ENCODE measurements at places on chromosomes 4 and X. TPM values are rescaled to one million over a fixed set of nuclear protein-coding genes. Genes with fewer than 3 reads are reported as not detected.

DNA sequence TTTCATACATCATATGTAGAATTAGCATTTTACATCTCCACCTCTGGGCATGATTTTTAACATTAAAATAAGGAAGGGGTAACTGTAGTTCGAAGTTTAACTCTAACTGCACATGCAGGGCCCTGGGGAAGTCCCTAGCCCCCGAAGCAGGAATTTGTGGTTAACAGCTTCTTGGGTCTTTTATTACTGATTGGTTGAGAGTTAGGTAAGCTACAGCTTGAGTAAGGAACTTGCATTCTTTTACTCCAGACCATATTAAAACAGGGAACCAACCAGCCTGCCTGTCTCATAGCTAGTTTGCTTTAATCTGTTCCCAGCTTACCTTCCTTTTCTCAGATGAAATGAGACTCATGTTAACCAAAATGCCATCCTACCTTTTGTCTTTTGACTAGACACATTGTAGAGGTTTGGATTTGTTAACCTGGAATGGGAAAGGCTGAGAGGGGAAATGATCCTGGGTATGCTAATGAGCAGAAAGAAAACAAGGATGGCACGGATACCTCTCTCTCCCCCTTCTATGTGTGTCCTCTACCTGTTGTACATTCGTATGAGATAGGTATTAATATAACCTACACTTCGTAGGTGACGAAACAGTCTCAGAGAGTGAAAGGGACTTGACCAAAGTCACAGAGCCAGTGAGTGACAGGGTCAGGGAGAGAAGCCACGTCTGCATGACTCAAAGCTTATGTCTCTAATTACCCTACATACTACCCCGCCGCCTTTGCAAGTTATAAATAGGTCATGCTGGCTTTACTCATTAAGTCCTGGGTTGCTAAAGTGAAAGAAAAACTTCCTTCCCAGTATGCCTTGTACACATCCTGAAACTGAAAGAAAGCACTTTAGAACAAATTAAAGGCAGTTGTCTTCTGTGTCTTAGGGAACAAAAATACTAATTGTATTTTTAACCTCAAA is 119.5 kb upstream of the AFF2 start:
- H3K36me3 ChIP-seq: no peaks in the 10 kb centered on the region
- H3K27ac ChIP-seq: peak overlapping the region; percentile 94
- DNase-seq: peak; percentile 77
- peak overlapping the region; percentile 73 for H3K4me3 ChIP-seq
- H3K4me1 ChIP-seq: peaks cover 22% of the 10 kb centered on the region

GRCh38 chrX:68915778-68916177 is 87.0 kb downstream of the EFNB1 start:
- H3K4me3 ChIP-seq: no peak overlapping the region
- no peak overlapping the region for H3K27ac ChIP-seq
- no peak for DNase-seq

DNA sequence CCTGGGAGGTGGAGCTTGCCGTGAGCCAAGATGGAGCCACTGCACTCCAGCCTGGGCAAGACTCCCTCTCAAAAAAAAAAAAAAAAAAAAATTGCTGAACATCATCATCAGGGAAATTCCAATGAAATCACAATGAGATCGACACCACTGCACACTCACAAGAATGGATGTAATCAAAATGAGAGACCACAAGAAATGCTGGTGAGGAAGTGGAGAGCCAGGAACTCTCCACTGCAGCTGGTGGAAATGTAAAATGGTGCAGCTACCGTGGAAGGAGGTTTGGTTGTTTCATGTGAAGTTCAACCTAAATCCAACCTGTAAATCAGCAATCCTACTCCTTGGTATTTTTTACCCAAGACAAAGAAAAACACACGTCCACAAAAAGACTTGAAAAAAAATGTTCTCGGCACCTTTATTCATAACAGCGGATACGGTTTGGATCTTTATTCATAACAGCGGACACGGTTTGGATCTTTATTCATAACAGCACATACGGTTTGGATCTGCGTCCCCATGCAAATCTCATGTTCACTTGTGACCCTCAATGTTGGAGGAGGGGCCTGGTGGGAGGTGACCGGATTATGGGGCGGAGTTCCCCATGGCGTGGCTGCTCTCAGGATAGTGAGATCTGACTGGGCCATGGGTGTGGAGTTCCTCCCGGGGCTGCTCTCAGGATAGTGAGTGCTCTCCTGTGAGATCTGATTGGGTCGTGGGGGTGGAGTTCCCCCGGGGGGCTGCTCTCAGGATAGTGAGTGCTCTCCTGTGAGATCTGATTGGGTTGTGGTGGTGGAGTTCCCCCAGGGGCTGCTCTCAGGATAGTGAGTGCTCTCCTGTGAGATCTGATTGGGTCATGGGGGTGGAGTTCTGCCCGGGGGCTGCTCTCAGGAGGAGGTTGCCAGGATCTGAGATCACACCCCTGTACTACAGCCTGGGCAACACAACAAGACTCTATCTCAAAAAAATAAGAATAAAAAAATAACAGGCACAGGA is 7.7 kb downstream of the GAK start:
- peak overlapping the region; percentile 87 for H3K27ac ChIP-seq
- H3K27me3 ChIP-seq: no peaks in the 10 kb centered on the region
- H3K4me3 ChIP-seq: peak overlapping the region; percentile 8
- peaks cover 23% of the 10 kb centered on the region for H3K36me3 ChIP-seq
- DNase-seq: peak; percentile 62

DNA sequence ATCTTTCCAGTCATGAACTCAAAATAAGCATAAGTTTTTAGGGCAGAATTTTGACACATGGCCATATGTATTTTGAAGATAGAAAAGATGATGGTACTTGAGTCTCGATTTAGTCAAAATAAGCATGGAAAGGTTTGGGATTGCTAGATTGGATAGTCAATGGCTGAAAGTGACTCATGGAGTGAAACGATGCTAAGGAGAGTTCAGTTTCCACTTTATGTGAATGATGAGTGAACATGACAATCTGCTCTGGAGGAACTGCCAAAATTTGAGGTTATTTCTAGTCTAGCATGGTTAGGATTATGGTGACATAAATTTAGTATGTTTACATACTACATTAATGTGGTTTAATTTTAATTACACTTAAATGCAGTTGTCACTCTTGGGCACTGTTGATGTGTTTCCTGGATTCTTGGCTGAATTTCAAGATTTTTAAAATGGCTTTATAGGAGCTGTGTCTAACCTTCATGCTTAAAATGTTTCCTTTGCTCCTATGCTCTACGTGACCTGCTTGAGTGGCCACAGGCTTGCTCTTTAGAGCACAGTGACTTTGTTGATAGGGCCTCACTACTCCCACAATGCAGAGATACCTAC is 17.1 kb downstream of the DDX3X start:
- peaks cover 40% of the 10 kb centered on the region for H3K36me3 ChIP-seq
- no peaks in the 10 kb centered on the region for H3K27me3 ChIP-seq
- H3K4me3 ChIP-seq: no peak overlapping the region
- DNase-seq: no peak

DNA sequence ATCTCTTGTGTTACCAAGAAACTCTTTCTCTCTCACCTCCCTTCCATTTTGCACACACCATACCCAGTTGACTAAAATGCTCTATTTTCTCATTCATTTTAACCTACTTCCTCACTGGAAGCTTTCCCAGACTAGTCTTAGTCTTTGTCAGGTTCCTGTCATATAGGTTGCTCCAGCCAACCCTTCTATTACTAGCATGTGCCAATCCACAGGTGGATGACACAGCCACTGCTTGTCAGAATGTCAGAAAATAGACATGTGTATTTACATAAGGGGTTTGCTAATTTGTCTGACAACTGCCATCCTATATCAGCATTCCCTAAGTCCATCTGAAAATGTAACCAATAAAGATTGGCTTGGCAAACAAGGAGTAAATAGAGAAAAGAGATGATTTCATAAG is 239.2 kb upstream of the SMIM31 start:
- no peaks in the 10 kb centered on the region for H3K27me3 ChIP-seq
- no peaks in the 10 kb centered on the region for H3K36me3 ChIP-seq
- H3K4me3 ChIP-seq: no peak overlapping the region
- H3K27ac ChIP-seq: no peak overlapping the region

Gene PABPC5
- not detected for total RNA-seq

Gene LRIT3
- 0.13 TPM for total RNA-seq

Gene LINC00632
- 0.43 TPM for total RNA-seq

Gene PNMA6F
- total RNA-seq: not detected

Gene ZNF711
- total RNA-seq: 1.1 TPM

GRCh38 chr4:106287353-106287969 is 28.5 kb downstream of the TBCK start:
- peaks cover 2% of the 10 kb centered on the region for H3K4me1 ChIP-seq
- no peak overlapping the region for H3K27ac ChIP-seq
- H3K4me3 ChIP-seq: no peak overlapping the region
- H3K36me3 ChIP-seq: peaks cover 26% of the 10 kb centered on the region
- no peak for DNase-seq

- peaks cover 11% of the 10 kb centered on the region for H3K4me1 ChIP-seq
- DNase-seq: no peak
- H3K27me3 ChIP-seq: no peaks in the 10 kb centered on the region
- no peaks in the 10 kb centered on the region for H3K36me3 ChIP-seq
- H3K27ac ChIP-seq: no peak overlapping the region
These were observed 74.9 kb downstream of the CLDN34 start for GRCh38 chrX:10042055-10042454.

Gene SOX3
- not detected for total RNA-seq

DNA sequence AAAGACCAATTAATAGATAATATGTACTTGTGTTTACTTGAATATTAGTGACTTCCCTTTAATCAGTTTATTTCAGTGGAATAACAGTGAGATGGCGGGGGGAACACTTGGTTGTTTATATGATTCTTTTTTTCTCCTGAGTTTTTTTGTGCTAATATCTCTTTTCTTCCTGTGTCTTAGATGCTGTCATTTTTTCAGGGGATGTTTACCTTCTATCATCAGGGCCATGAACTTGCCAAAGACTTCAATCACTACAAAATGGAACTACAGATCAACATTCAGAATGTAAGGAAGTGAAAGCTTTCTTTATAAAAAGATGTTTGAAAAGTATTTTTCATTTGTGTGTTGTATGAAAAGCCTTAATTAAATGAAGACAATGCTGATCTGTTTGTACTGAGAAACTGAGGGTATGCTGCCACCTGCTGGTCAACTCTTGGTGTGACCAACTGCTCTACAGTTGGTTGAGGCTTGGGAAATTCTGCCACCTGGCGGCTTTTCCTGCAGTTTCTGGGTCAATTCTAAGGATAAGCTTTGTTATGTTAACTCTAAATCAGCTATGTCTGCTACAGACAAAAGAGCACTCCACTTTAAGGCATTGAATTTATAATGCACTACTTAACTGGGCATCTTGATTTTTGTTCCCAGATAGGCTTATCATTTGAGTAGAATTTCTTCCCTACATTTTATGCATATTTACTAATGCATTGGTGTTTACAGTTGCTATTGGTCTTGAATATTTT is 134.8 kb downstream of the ARHGAP10 start:
- H3K27ac ChIP-seq: no peak overlapping the region
- DNase-seq: peak; percentile 97
- H3K4me1 ChIP-seq: no peaks in the 10 kb centered on the region
- H3K27me3 ChIP-seq: no peaks in the 10 kb centered on the region

GRCh38 chr4:93409035-93409434 is 419.5 kb upstream of the ATOH1 start:
- no peak overlapping the region for H3K27ac ChIP-seq
- no peak overlapping the region for H3K4me3 ChIP-seq
- no peak for DNase-seq
- H3K27me3 ChIP-seq: no peaks in the 10 kb centered on the region
- H3K36me3 ChIP-seq: no peaks in the 10 kb centered on the region
- H3K4me1 ChIP-seq: no peaks in the 10 kb centered on the region

DNA sequence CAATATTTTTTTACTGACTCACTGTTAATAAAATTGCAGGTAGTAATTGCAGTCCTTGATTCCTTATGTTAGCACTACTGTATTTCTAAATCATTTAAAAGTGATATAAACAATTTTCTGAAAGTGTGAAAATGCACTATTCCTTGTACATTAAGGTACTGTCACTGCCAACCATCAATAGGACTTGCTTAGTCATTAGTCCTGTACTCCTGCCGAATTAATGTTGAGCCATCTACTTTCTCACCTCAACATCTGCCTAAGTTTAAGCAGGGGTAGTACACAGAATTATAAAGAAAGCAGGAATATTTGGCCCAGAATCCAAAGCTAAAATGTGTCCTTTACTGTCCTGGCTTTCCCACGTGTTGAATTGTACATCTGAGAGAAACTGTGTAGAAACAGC is 87.0 kb upstream of the TRPC3 start:
- H3K4me3 ChIP-seq: no peak overlapping the region
- H3K36me3 ChIP-seq: no peaks in the 10 kb centered on the region
- no peak for DNase-seq
- peaks cover 16% of the 10 kb centered on the region for H3K27me3 ChIP-seq

DNA sequence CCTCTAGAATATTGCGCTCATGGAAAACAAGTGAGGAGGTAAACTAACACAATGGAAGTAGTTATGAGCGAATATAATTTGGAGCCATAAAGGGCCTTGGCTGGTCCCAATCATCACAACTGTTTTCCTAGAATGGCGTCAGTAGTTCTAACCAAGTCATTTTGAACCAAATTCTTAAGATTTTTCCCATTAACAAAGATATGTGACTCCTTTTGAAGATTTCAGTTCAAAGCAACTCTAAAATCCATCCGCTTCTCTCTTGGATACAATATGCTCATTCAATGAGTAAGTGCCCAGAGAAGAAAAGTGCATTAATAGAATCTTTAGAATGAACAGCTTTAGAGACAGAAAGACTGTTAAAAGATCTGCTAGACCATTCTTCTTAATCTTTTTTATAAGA is 19.6 kb upstream of the MYOZ2 start:
- DNase-seq: no peak
- no peak overlapping the region for H3K27ac ChIP-seq
- H3K4me3 ChIP-seq: no peak overlapping the region

GRCh38 chr4:8647094-8647570 is 54.6 kb downstream of the CPZ start:
- DNase-seq: no peak
- no peaks in the 10 kb centered on the region for H3K36me3 ChIP-seq
- no peak overlapping the region for H3K4me3 ChIP-seq
- no peaks in the 10 kb centered on the region for H3K27me3 ChIP-seq

GRCh38 chr4:17811078-17811603 is 362 bp downstream of the NCAPG start:
- peak overlapping the region; percentile 94 for H3K4me3 ChIP-seq
- peaks cover 58% of the 10 kb centered on the region for H3K36me3 ChIP-seq
- peak; percentile 49 for DNase-seq
- H3K27me3 ChIP-seq: peaks cover 2% of the 10 kb centered on the region

- peaks cover 2% of the 10 kb centered on the region for H3K27me3 ChIP-seq
- DNase-seq: no peak
- H3K27ac ChIP-seq: no peak overlapping the region
- H3K36me3 ChIP-seq: no peaks in the 10 kb centered on the region
These were observed 55.9 kb upstream of the IL15 start for GRCh38 chr4:141580523-141580922.

Gene CYBB
- 0.25 TPM for total RNA-seq

- H3K27me3 ChIP-seq: peaks cover 21% of the 10 kb centered on the region
- H3K36me3 ChIP-seq: no peaks in the 10 kb centered on the region
- H3K4me1 ChIP-seq: peaks cover 7% of the 10 kb centered on the region
- H3K4me3 ChIP-seq: no peak overlapping the region
- DNase-seq: no peak
These were observed 3.9 kb downstream of the RNF128 start for GRCh38 chrX:106730401-106730800.
